ENCODE measurements at places on chromosomes 7 and 10.

GRCh38 chr7:7883394-7883793 is 85.2 kb upstream of the GLCCI1 start:
- no peak for DNase-seq

GRCh38 chr10:75469006-75469616 is 37.7 kb downstream of the LRMDA start:
- no peak for DNase-seq

GRCh38 chr7:35255443-35256255 is 1.7 kb upstream of the TBX20 start:
- DNase-seq, result no peak

DNA sequence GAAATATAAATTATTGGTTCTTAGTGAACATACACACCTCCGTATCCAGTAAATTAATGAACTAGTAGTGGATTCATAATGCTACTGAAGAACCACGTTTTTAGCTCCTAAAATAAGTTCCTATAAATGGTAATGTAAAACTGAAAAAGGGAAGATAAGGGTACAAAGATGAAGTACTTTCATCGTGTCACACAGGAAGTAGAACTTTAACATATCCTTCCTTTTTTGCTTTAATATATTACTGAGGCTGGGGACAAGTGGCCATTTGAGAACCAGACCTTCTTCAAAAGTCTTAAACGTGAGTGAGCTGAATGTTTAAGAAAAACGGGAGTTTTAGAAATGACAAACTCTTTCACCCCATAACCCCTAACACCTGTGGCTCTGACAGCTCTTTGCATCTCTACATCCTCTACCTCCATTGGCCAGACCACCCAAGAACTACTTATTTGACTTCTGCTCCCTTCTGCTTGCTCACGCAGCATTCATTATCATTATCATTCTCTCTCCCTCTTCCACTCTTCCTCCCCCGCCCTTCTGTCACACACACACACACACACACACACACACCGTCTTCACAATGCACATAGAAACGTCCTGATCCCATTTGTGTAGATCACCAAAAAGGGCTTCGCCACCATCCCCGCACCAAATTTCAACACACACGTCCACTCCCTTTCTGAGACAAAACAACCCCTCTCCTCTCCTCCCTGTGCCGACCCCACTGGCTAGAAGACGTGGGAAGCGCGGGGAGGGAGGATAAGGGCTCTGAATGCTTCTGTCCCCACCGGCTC is 677 bp downstream of the SKAP2 start:
- no peak for DNase-seq

- DNase-seq, result no peak
These were observed 209.0 kb downstream of the ACTR3B start for GRCh38 chr7:152968514-152968913.

GRCh38 chr10:59905066-59905730 is 1.2 kb downstream of the CCDC6 start:
- no peak for DNase-seq

DNA sequence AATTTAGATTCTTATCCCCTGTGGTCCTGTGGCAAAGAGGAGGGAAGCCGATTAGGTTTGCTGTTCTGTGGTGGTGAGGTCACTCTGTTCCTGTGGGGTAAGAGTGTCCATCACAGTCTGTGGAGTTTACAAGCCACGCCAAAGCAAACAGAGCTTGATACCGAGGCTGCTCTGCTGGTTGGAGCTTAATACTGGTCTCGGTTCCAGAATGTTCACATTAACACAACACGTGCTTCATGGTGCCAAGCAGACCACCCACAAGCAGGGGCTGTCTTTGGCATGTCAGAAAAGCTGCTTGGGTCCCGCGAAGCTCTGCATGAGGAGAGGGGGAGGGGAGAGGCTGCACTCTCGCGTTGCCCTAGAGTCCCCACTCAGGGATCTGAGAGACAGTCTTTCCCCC is 47.5 kb downstream of the DNAJB6 start:
- no peak for DNase-seq

DNA sequence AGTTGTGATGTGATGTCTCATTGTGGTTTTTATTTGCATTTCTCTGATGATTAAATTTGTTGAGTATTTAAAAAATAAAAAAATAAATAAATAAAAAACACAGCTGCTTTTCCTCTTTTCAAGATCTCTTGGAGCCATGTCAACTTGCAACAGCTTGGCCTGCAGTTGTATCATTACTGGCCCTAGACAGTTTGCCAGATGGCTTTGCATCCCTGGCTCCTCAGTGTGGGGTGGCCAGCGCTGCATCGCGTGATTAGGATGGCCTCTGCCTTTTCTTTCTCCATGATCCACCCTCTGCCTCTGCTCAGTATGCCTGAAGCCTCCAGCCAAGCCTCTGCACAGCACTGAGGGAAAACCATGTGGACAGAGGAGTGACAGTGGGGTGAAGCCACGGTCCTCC is 96.8 kb downstream of the PPP1R3C start:
- DNase-seq, result no peak

- DNase-seq, result no peak
These were observed 102.7 kb downstream of the ZNF248 start for GRCh38 chr10:37754538-37755323.

DNA sequence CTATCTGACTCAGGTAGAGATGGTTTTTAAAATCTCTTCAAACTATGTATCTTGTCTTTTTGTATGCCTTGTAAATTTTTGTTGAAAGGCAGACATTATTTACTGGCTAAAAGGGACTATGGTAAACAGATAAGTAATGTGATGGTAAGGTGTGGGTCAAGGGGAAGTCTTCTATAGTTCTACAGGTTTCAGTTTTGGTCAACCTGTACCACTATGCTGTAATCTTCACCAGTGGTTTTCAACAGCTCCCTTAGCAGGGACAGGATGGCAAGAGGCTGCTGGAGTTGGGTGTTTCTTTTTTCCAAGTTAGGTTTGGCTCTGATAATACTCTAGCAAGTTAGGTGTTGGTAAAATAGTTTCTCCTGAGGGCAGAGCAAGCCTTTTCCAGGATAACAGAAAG is 32.7 kb upstream of the FZD8 start:
- no peak for DNase-seq

DNA sequence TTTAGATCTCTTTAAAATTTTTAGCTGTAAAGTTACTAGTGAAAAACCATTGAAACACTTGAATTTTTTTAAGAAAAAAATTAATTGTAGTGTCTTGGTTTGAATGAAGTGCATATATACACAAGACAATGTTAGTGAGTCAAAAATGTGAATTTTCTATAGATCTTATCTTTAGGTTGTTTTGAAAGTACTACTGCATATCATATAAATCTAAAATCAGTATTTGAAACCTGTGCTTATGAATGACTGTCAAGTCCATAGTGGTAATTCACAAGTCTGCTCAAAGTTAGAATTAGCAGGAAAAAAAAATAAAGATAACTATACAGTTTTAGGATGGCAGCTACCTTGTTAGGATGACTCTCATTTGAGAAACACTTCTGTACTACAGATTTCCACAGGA is 25.0 kb downstream of the TES start:
- no peak for DNase-seq

GRCh38 chr7:66146701-66147100 is 32.1 kb downstream of the CRCP start:
- DNase-seq, result no peak

DNA sequence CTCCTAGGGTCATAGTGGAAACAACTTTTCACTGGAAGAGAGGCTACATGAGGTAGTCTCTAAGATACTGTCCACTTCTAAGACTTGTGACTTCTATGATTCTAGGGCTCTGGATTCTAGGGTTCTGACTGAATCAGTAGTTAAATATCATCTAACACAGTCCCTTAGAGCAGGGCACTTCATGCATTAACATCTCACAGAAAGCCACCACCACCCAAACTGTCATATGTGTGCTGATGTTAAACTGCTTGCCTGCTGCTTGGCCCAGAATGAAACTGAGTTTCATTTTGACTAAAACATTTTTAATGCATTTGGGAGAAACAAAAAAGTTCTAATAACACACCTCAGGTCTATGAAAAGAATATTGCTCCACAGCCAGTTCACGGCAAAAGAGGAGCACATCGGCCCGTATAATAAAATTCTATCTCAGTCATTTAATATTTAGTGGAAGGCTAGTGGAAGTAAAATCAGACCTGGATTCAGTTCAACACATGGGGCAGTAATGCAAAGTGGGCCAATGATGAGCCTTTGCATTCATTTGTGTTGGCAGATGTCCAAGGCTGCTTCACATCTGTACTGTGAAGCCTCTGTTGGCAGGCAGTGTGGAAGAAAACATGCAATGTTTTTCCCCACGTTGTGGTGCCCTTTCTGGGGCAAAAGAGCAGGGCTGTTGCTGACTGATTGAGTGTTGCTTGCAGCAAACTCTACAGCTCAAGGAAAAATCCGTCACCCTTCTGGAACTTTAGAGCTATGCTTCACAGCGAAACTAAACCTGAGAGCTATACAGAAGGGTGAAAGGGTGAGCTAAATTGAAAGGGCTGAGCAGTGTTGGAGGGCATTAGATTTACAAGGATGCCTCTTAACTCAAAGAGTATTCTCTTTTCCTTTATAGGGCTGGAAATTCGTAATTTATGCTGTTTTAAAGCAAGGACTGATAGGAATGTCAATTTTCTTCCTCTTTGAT is 33.5 kb upstream of the AUTS2 start:
- DNase-seq, result no peak

DNA sequence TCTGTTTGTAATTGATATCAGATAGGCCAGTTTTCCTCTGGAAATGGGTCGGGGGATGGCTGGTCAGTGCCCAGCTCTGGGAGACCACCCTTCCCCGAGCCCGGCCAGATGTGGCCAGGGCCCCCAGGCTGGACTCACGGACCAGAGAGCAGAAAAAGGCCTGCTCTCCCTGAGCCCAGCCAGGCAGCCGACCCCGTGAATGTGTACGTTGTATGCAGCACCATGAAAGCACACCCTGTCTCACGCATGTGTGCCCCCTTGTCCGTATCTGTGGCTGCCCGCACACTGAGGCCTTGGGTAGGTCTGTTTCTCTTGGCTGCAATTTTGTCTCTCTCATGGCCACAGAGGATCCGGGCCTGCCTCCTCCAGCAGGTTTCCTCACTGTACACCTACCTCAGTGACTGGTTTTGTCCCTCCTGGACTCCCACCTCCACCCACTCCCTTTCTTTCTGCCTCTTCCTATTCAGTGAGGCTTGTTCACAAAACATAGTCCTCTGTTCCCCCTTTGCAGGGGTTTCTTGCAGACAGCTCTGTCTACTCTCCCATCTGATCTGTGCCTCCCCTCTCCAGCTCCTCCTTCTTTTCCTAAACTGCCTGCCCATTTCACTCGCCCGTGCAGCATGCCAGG is 23.6 kb upstream of the ANKRD2 start:
- DNase-seq, result no peak
